RCC 7860 (cell line): ENCODE measurements at places on chromosomes 7 and 10.

GRCh38 chr10:104274762-104275721 is 6.1 kb downstream of the GSTO2 start:
- DNase-seq: no peak

GRCh38 chr10:73923935-73924598 is 13.1 kb downstream of the PLAU start:
- DNase-seq: no peak

DNA sequence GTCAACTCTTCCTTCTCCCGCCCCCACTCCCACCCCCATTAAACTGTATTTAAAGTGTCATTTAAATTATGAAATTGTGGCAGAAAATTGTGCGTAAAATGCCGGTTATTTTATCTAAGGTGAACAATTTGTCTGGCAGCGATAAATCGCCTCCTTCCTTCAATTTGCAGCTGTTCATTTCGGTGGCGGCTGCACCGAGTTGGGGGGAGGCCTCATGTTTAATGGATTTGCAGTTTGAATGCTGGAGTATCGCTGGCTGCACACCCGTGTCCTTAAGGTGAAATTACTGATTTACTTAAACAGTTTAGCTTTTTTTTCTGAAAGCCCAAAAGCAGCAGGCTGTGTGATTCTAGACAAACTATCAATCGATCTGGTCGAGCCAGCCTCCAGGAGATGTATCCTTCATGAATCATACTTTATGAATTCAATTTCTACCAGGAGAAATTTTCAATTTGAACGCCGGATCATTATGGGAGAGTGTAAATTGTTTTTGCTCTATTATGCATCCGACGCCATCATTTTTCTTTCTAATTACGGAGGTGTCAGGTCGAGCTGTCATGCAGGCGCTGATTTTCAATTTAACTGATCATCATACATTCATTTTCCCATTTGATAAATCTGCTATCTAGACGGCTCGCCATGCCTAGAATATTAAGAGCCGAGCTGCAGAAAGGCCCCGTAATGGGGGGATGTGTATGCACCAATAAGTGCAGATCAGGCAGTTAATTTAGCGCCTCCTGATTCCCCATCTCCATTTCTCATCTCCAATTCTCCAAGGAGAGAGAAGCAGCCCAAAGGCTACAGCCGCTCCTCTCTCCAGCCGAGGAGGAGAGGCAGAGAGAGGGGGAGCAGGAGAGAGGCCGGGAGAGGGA is 6.5 kb downstream of the UNCX start:
- DNase-seq: no peak

DNA sequence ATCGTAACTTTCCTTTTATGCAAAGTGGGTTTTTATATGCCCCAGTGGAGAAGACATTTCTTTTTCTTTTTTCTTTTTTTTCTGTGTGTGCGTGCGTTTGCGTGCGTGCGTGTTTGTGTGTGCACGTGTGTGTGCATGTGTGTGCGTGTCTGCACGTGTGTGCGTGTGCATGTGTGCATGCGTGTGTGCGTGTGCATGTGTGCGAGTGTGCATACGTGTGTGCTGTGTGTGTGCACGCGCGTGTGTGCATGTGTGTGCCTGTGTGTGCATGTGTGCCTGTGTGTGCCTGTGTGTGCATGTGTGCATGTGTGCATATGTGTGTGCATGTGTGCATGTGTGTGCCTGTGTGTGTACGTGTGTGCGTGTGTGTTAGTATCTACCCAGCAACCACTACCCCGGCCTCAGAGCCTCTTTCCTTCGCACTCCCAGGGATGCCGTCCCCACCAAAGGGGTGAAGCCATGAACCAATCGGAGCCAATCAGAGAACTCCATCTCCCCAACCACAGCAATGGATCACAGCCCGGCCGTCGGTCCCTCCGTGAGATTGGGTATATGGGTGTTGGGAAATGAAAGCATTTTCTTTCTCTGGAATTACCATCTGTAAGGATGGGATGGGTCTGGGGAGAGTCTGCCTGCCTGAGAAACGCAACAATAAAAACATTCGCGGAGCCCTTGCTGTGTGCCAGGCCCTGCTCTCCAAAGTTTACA is 92.3 kb downstream of the ELFN1 start:
- no peak for DNase-seq

- no peak for DNase-seq
Observed at GRCh38 chr10:48777110-48777509, 92.4 kb downstream of the WDFY4 start.

GRCh38 chr10:88428442-88428841 is 154.7 kb downstream of the RNLS start:
- peak; percentile 5 for DNase-seq

DNA sequence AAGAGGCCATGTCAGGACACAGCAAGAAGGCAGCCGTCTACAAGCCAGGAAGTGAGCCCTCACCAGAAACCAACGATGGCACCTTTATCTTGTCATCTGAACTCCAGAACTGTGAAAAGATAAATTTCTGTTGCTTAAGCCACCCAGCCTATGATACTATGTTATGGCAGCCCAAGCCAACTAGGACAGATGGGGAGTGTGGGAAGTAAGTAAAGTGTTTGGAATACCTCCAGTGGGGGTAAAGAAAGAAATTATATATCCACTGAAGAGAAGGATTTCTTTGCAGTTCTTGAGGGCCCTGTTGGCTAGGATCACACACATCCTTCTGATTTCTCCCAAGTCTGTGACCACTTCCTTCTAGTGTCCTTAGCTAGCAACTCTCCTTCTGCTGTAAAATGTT is 384.4 kb downstream of the TNS3 start:
- no peak for DNase-seq

GRCh38 chr7:28865601-28866144 is 92.5 kb downstream of the TRIL start:
- DNase-seq: no peak

- no peak for DNase-seq
Observed at GRCh38 chr10:69742928-69743602, 58.6 kb upstream of the COL13A1 start.

DNA sequence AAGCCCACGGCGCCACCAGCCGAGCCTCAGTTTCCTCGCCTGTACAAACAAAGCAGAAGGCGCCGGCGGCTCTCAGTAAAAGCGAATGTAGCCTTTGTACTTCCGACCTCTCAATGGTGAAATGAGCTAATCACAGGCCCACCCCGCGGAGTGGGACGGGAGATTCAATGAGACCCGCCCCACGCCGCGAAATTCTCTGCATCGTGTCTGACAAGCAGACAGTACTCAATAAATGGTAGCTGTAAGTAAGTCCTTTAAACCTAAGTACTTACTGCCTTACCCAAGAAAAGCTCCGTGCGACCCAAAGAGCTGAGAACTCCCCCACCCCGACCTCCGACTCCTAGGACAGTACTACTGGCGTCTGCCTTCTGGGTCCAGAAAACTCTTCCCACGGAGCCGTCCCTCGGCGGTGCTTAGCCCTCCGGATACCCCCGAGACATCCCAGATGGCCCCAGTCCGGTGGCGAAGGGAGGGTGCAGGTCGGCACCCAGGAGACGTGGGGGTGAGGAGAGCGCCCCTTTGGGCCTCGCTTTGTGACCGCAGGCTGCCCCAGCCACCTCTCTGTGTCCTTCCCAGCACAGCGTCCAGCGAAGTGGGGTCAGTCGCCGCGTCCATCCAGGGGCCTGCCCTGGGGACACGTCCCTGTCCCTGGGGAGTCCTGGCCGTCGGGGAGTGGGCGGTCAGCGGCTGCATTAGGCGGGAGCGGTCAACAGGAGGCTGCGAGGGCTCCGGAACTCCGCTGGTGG is 972 bp upstream of the CXCL12 start:
- DNase-seq: no peak

DNA sequence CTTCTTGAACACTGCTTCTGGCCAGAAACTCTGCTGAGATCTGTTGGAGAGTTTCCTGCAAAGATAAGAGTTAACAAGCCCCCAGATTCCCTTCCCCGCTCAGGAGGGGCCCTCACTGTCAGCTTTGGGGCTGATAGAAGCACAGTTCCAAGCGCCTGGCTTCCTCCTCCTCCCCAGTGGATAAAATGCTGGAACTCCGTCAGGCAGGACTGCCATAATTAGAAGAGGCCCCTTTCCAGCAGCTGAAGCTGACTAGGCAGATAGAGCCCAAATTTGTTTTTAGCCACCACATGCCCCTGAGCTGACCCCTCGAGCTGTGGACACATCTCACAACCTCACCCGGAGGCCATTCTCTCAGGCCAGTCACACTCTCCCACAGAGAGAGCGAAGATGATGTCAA is 89.4 kb downstream of the TBXAS1 start:
- DNase-seq: no peak

DNA sequence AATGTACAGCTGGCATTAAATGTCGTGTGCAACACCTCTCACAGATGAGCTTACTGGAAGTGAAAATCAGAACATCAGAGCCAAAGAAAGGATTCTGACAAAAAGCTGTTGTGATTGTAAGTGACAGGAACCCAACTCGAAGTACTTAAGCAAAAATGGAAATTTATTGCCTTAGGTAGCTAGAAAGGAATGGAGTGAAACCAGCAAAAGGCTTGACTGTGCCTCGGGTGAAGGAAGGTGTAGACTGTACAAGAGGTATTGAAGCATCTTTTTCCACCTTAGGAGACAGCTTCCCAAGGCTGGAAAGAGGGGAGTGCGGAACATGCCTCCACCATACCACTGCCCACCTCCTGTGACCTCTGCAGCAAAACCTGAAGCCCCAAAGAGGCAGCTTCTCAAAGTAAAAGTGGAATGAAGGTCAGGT is 27.3 kb upstream of the ITGB1 start:
- no peak for DNase-seq

- peak; percentile 42 for DNase-seq
Observed at GRCh38 chr10:4240608-4241197, 455.7 kb upstream of the KLF6 start.

DNA sequence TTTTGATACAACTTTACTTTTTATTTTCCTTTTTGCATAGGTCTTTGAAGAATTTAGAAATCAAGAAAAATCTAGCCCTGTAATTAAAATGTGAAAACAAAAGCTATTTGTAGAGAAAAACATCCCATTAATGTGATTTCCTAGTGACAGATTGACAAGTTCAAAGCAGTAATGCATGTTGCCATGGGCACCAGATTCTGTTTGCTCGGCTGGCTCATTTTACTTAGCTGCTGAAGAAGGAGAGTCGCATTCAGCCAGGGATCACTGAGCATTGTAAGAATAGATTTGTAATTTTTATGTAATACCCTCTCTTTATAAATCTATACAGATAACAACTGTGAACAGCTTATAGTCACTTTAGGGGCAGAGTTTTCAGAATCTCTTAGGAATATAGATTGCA is 28.5 kb downstream of the DNAJB9 start:
- DNase-seq: no peak

DNA sequence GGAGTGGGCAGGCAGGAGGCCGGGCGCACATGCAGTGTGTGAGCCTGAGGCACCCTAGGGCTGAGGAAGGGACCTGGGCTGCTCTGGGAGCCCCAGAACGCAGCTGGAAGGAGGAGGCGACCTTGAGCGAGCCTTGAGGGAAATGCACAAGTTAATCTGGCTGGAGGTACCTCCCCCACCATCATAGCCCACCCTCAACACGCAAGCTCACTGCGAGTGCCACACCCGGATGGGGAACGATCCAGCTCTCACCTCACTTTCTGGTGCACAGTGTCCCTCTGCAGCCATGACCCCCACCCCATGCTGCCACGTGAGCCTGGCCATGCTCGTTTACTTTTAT is 162.4 kb upstream of the PPP2R2D start:
- DNase-seq: no peak

- DNase-seq: no peak
Observed at GRCh38 chr7:48280100-48280499, 108.8 kb downstream of the ABCA13 start.

DNA sequence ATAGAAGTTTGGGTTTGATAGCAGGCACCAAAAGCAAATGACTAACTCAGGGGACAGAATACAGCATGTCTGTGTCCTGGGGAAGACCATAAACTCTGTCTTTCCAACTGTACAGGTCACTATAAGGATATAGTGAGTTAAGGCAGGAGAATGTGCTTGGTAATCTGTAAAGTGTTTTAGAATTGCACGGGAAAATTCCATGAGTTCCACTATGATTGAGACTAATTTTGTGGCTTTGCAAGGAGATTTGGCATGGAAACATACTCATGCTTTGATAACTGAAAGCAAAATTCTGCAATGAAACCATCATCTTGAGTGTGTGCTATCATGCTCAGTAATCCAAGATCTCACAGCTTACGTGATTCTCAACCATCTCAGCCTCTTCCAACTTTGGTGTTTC is 152.6 kb downstream of the PKD1L1 start:
- DNase-seq: peak; percentile 76

GRCh38 chr7:128155100-128155740 is 85.9 kb upstream of the LEP start:
- no peak for DNase-seq

DNA sequence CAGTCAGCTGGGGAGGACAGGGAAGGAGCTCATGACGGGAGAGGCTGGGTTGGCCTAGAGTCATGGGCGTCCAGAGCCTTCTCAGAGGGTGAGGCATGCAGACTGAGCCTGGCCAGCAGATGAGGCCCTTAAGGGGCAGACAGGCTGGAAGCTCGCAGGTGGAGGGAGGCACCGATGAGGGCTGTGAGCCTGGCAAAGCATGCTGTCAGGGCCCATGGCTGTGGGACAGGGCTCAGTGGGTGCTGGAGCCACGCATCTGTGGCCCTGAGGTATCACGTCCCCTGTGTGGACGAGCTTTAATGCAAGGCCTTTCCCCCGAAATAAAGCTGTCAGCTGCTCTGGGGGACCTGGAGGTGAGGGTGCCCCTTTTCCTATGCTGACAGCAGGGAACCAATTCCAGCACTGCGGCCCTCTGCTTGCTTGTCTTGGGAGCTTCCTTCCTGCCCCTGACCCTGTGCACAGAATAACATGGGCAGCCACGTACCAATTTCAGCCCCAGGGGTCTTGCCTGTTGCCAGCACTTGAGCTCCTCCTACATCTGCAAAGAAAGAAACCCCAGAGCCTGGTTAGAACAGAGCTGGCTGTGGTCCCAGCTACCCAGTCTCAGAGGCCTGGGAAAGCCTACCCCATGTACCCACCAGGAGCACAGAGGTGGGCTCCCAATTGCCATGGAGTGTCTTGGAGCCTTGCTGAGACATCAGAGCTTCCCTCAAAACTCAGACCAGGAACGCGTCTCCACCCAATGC is 20.6 kb downstream of the TMEM273 start:
- DNase-seq: no peak

GRCh38 chr10:86100581-86101061 is 266.0 kb downstream of the GRID1 start:
- peak; percentile 21 for DNase-seq
